Left cardiac atrium (tissue), 4 donors: ENCODE measurements at places on chromosomes 13 and 19. TPM values are rescaled to one million over a fixed set of nuclear protein-coding genes. Genes with fewer than 3 reads are reported as not detected.

DNA sequence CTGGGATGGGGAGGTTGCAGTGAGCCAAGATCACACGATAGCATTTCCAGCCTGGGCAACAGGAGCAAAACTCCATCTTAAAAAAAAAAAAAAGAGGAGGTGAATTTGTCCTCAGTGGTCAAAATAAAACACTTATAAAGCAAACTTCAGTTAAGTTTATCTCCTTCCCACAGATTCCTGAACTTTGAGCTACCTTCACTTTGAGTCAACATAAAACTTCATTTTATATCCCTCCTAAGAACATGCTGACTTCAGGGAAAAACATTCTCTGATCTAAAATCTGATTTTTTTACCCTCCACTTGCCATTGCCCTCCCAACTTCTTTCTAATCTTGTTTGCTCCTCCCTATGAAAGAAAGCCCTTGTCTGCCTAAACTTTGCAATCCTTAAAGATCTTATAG lies 59.0 kb downstream of the ZNF429 start:
- DNase-seq, result no peak

DNA sequence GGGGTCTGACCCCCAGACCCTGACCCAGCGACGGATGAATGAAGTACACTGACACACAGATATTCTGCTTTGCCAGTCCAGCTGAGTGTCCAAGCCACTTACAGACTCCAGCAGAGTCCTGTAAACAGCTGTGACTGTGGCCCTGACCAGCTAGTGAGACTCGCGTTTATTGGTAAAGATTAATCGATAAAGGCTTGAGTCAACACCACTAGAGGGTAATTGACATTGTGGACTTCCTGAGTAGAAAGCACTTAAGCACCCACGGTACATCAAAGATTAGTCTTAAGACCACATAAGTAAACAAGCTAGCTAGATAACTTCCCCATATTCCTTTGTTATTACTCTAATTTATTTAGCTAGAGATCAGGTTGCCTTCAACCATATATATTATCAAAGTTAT lies 146.0 kb downstream of the OXGR1 start:
- no peak for DNase-seq

- no peak for DNase-seq
Observed at GRCh38 chr13:95652821-95653220, 8.3 kb upstream of the DZIP1 start.

GRCh38 chr13:99922631-99923404 lies 48.7 kb downstream of the ZIC5 start:
- no peak for DNase-seq

- DNase-seq, result no peak
Observed at GRCh38 chr19:38505958-38506357, 72.5 kb downstream of the RYR1 start.

CYP4F11 gene
- total RNA-seq, result 0.34 TPM

LATS2 gene
- 30.9 TPM for total RNA-seq

MEIOSIN gene
- 0.21 TPM for total RNA-seq
